ENCODE measurements at places on chromosomes 1 and 21.

DNA sequence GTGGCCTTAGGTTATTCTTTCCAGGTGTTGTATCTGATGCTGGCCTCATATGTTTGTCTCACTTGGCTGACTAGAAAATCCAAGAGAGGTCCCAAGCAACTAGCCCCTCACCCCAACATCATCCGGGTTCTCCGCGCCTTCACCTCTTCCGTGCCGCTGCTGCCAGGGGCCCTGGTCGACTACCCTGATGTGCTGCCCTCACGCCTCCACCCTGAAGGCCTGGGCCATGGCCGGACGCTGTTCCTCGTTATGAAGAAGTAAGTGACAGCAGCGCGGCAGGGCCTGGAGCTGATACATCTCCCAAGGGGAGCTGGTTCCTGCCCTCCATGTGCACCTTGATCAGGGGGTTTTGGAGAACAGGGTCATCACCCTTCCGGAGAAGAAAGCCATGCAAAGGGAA lies 11.2 kb downstream of the PINK1 start:
- DNase-seq = no peak

DNA sequence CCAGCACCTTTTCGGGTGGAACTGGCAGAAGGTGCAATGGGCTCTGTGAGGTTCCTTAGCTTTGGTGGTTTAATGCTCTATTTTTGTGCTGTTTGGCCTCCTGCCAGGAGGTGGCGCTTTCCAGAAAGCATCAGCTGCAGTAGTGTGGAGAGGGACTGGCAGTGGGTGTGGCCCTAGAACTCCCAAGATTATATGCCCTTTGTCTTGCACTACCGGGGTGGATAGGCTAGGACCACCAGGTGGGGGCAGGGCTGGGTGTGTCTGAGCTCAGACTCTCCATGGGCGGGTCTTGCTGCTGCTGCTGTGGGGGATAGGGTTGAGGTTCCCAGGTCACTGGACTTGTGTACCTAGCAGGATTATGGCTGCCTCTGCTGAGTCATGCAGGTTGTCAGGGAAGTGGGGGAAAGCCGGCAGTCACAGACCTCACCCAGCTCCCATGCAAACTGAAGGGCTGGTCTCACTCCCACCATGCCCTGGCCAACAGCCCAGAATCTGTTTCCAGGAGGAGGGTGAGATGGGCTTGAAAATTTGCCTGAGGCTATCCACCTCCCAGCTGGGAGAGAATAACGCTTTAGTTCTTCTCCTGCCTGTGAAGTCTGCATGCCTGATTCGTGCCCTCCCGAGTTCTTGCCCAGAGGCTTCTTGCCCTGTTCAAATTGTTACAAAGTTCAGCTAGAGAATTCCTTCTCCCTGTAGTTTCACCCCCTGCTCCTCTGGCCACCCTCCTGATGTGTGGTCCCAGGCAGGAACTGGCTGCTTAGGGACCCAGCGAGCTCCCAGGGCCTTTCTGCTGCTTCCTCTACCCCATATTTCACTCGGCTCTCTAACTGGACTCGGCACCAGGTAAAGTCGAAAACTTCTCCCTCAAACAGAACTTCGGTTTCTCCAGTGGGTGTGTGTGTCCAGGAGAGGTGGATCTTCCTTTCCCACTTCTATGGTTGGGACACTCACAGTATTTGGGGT lies 76.5 kb upstream of the BTG3 start:
- peak; percentile 65 for DNase-seq

GRCh38 chr1:76857973-76858372 lies 9.3 kb upstream of the ST6GALNAC5 start:
- DNase-seq = no peak

- no peak for DNase-seq
Measured at GRCh38 chr21:29145852-29146453, 15.5 kb downstream of the MAP3K7CL start.

DNA sequence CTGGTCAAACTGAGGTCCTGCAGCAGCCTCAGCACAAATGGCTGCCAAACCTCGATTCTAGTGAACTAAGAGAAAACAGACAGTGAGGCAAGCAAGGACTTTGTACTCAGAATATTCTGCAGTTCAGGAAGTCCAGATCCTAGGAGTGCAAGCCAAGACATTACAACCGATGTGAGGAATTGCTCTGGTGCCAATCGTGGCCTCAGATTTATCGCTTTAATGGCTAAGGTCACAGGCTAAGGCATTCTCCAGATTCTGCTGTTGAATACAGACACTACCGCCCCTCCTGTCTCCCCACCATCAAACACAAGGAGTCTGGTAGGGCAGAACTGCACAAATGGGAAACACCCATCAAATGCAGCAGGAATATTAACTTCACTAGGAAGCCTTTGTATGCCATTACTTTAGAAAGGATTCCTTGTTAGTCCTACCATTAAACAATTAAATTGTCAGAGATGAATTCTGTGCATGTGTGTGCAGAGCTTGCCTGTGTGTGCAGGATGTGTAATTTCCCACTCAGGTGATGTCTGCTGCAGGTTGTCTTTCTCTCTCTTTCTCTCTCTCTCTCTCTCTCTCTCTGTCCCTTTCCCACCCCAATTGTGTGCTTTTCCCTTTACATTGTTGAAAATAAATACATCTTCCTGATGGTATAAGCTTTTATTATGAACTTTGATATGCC lies 9.2 kb upstream of the SERTAD4 start:
- DNase-seq = no peak

DNA sequence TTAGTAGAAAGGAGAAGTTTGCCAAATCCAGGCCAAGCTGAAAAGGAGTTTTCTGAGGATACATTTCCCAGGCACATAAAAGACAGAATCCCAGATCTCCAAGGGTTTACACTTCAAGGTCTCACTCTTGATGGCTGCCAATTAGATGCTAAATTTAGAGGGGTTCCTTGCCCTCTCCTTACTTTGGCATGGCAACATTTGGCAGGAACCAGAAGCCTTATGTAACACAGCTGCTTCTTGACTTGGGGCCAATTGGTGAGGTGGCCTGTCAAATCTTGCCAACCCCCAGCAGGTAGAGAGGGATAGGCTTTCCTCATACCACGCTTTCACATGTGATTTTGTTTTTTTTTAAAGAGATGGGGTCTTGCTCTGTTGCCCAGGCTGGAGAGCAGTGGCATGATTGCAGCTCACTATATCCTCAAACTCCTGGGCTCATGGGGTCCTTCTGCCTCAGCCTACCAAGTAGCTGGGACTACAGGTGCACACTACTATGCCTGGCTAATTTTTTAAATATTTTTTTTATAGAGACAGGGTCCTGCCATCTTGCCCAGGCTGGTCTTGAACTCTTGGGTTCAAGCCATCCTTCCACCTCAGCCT lies 25.2 kb upstream of the NKAIN1 start:
- no peak for DNase-seq

GRCh38 chr1:39272798-39273469 lies 68.4 kb downstream of the MACF1 start:
- DNase-seq = no peak

- DNase-seq = no peak
Measured at GRCh38 chr1:44029260-44029910, 1.9 kb downstream of the SLC6A9 start.

DNA sequence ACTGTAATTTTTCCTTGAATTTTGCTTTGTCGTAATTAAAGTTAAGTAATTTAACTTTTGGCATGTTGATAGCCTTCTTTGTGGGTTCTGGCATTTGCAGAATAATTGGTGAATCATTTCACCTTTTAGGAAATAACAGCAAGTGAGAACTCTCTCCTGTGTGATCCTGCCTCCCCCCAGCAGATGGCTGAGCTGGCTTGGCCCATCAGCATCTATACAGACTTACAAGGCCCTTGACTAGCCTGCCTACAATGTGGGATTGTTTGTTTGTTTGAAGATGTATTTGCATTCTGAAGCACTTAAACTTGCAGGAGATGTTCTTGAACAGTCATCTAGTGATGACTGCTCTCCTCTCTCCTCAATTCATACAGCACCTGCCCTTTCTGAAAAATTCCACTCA lies 55.9 kb downstream of the MACO1 start:
- no peak for DNase-seq

DNA sequence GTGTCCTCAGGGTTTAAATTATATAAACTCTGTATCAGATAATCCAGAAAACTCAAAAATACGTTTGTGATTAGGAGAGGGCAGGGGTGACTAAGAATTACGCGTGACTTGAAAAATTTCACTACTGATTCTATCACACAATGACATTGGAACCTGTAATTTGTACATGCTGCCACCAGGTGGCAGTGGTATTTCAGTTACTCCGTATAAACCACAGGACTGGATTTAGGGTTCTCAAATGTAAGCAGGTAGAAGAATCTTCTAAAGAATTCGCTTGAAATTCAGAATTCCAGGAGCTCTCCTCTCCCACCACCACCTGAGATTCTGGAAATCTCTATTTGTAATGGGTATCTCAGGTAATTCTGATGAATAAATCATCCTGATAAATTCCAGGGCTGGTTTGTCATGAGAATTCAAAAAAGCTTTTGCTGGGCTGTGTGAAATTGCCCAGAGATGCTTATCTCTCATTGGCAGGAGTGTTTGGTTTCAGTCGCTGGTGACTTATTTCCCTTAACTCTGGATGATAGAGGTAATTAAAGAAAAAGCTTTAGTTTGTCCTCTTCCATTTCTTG lies 1.7 kb upstream of the KRTAP7-1 start:
- no peak for DNase-seq

DNA sequence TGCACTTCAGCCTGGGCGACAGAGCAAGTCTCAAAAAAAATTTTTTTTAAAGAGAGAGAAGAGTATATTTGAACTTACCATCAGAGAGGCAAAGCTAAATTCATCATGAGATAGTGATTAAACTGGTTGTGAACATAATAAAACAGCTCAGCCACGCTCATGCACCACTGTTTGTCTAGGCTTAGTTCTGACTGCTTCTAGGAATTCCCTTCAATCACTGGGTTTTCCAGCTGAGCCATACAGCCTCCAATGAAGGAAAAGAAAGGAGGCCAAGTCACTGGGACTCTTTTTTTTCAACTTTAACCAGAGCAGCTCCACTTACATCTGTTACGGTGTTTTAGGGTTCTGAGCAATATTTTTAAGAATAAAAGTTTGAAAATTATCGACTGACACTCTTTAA lies 50.4 kb upstream of the HNRNPU start:
- DNase-seq = no peak

GRCh38 chr1:198627436-198628066 lies 11.3 kb upstream of the PTPRC start:
- no peak for DNase-seq

DNA sequence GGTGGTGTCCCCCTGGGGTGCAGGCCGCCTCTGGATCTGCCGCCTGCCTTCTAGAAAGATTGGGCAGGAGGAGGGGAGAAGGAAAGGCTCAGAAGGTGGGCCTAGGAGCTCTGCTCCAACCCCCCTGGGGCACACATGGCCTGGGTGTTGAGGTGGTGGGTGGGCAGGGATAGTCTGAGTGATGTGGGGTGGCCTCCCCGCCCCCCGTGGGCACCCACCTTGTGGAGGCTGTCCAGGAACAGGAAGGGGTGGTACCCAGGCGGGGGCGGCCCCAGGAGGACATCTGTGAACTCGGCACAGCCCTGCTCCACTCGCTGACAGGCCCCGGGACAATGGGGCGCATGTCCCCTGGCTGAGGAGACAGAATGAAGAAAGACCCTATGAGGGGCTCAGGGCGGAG lies 54.9 kb downstream of the MORN1 start:
- no peak for DNase-seq

- DNase-seq = no peak
Measured at GRCh38 chr1:171172471-171172870, 12.6 kb upstream of the FMO2 start.

DNA sequence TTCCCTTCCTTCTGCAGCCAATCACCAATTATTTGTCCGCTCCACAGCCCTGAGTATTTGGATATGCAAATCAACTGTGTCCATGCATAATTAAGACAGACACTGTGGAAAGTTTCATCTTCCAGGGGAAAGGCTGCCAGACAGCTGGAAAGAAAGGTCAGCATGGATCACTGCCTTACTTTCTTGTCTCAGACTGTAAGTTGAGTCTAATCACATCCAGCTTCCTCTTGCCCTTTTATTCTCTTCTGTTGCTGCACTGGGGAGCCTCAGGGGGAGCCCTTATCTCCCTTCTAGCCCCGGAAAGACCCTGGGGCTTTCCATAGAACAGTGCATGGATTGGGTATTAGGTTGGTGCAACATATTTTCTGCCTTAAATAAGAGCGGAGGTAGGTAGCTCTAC lies 182.9 kb downstream of the OMA1 start:
- DNase-seq = no peak

- DNase-seq = no peak
Measured at GRCh38 chr1:26281971-26282370, 2.1 kb downstream of the SH3BGRL3 start.

GRCh38 chr1:241114699-241115233 lies 242.2 kb downstream of the RGS7 start:
- no peak for DNase-seq

GRCh38 chr1:3119061-3119460 lies 50.1 kb downstream of the PRDM16 start:
- DNase-seq = no peak

DNA sequence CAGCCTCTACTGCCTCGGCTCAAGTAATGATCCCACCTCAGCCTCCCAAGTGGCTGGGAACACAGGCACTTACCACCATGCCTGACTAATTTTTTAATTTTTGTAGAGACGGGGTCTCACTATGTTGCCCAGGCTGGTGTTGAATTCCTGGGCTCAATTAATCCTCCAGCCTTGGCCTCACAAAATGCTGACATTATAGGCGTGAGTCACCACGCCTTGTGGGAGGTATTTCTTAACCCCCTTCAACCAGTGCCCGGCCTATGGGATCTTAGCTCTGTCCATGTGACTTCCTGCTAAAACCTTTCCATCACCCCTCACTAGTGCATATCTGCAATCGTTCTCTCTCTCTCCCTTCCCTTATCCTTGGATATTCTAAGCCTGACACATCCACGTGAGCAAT lies 86.4 kb downstream of the FOXD2 start:
- DNase-seq = no peak

- DNase-seq = peak; percentile 64
Measured at GRCh38 chr1:2642560-2643413, 10.0 kb upstream of the MMEL1 start.

- DNase-seq = no peak
Measured at GRCh38 chr1:233140499-233140898, 155.0 kb downstream of the PCNX2 start.

DNA sequence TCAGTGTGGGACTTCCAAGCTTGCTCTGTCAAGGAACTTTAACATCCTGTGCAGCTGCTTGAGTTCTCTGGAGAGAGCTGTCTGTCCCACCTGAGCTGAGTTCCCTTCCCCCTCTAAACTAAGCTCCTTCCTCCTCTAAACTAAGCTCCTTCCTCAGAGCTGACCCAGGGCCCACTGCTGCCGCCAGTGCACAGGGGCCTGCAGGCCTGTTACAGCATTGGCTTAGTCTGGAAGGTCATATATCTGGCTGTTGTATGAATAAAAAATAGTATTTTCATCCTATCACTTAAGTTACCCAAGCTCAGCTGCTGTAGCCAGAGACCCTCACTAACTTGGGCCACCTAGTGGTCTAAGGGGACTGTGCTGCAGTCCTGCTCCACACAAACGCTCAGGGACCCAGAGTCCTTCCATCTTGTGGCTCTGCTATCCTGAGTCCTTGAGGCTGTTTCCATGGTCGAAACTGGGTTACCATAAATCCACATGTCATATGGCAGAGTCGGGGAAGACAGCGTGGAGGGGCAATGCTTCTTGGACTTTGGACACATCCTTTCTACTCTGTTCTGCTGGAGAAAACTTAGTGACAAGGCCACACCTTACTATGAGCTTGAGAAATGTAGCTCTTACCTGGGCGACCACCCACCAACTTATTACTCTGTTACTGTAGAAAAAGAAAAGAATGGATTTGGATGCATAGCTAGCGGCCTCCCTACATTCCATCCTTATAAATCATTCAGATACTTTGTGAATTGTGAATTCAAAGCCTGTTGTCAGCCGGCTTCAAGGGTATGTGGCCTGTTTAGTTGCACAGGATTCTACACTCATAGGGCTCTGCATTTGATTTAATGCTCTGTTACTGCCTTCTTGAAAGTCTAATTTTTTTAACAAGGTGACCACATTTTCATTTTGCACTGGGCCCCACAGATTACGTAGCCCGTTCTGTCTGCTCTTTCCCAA lies 71.4 kb upstream of the GCLM start:
- no peak for DNase-seq
